ENCODE measurements at places on chromosomes 5 and 9. TPM values are rescaled to one million over a fixed set of nuclear protein-coding genes. Genes with fewer than 3 reads are reported as not detected.
A peak's percentile ranks its signal among the peaks of the same experiment; 100 is the strongest.

GRCh38 chr5:120436996-120437395 is 27.1 kb upstream of the PRR16 start:
- DNase-seq: no peak
- no peak overlapping the region for H3K27ac ChIP-seq
- no peak overlapping the region for H3K4me3 ChIP-seq
- H3K4me1 ChIP-seq: no peaks in the 10 kb centered on the region
- no peaks in the 10 kb centered on the region for H3K27me3 ChIP-seq

DNA sequence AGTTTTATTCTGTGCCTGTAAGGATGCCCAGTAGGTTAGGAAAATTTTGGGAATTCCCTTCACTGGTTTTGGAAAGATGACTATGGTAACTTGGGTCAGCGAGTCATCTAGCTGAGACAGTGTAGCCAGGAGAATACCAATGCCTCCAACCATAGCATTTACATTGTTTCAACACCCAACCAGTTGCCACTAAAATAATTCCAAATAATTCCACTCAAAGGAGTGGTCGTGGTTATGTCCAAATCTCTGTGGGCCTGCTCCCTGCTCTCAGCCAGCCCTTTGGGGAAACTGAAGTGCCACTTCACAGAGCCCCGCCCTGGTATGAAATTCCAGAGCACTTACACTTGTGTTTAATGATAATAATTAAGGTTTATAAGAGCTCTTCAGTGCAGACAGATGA is 310.5 kb downstream of the PLK2 start:
- no peak overlapping the region for H3K4me3 ChIP-seq
- no peaks in the 10 kb centered on the region for H3K36me3 ChIP-seq
- DNase-seq: no peak
- H3K4me1 ChIP-seq: no peaks in the 10 kb centered on the region

- no peak overlapping the region for H3K27ac ChIP-seq
- no peaks in the 10 kb centered on the region for H3K36me3 ChIP-seq
- no peak overlapping the region for H3K4me3 ChIP-seq
- no peaks in the 10 kb centered on the region for H3K4me1 ChIP-seq
Observed at GRCh38 chr9:84955971-84956370, 286.4 kb downstream of the NTRK2 start.

DNA sequence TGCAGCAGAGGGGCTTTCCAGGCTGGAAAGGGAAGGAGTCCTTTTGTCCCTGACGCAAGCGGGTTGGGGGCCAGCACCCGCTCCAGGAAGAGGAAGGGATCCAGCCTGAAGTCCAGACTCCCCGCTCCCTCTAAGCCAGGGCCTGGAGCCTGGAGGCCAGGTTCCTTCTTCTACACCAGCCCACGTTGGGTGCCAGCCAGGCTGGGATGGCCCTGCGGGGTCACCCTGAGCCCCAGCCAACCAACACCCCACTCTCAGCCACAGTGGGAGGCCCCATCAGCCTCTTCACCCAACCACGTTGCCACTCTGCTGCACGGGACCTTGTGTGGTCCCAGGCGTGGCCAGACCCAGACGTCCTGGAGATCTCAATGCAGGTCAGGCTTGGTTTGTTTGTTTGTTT is 970 bp upstream of the FUT7 start:
- H3K36me3 ChIP-seq: no peaks in the 10 kb centered on the region
- H3K4me3 ChIP-seq: no peak overlapping the region
- no peaks in the 10 kb centered on the region for H3K27me3 ChIP-seq
- no peak overlapping the region for H3K27ac ChIP-seq
- no peak for DNase-seq
- peaks cover 36% of the 10 kb centered on the region for H3K4me1 ChIP-seq

GRCh38 chr5:43007246-43007910 is 32.7 kb downstream of the ANXA2R start:
- no peaks in the 10 kb centered on the region for H3K36me3 ChIP-seq
- H3K27ac ChIP-seq: peak overlapping the region; percentile 95
- H3K27me3 ChIP-seq: no peaks in the 10 kb centered on the region
- peak; percentile 79 for DNase-seq

- H3K27me3 ChIP-seq: no peaks in the 10 kb centered on the region
- no peaks in the 10 kb centered on the region for H3K4me1 ChIP-seq
- H3K27ac ChIP-seq: no peak overlapping the region
- H3K36me3 ChIP-seq: no peaks in the 10 kb centered on the region
- H3K4me3 ChIP-seq: no peak overlapping the region
Observed at GRCh38 chr9:81499021-81499454, 190.3 kb downstream of the TLE1 start.

The SLCO6A1 gene
- total RNA-seq: not detected

- no peak for DNase-seq
- H3K27ac ChIP-seq: no peak overlapping the region
- no peaks in the 10 kb centered on the region for H3K36me3 ChIP-seq
Observed at GRCh38 chr5:33433303-33434240, 7.2 kb upstream of the TARS1 start.

DNA sequence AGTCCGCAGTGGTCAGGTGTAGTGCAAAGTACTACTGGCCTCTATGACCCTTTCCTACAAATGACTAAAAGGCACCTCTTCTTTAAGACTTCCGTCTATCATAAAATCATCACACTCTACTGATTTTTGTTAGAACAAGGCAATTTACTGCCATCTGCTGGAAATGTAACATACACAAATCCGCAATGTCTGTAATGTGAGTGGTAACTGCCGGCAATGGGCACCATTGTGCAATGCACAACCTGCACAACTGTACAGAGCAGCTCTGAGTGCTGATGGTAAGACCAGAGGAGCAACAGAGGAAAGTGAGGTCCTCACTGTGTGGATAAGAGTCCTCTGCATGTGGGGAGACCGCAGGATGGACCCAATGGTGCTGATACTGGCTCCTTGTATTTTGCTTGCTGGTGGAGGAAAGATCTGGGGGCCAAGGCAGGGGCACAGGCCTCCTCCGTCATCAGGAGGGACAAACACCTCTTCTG is 103.7 kb downstream of the ATPSCKMT start:
- no peak for DNase-seq
- no peaks in the 10 kb centered on the region for H3K27me3 ChIP-seq
- no peak overlapping the region for H3K4me3 ChIP-seq
- no peaks in the 10 kb centered on the region for H3K36me3 ChIP-seq

All from activated T-helper 2 cell treated with anti-CD3 and anti-CD28 coated beads, Interferon-gamma antibody, Interleukin-2, Interleukin-4, amounts not matched to agents 10 μg/mL and 5 μg/mL and 100 μg/mL, durations not matched to agents 14 hours and 24 hours and 36 hours (primary cell).